ENCODE measurements at places on chromosomes 7 and 10.

- DNase-seq: no peak
Measured at GRCh38 chr7:134907000-134907399, 79.3 kb upstream of the AGBL3 start.

- DNase-seq: no peak
Measured at GRCh38 chr7:18894155-18894554, 223.3 kb downstream of the TWIST1 start.

DNA sequence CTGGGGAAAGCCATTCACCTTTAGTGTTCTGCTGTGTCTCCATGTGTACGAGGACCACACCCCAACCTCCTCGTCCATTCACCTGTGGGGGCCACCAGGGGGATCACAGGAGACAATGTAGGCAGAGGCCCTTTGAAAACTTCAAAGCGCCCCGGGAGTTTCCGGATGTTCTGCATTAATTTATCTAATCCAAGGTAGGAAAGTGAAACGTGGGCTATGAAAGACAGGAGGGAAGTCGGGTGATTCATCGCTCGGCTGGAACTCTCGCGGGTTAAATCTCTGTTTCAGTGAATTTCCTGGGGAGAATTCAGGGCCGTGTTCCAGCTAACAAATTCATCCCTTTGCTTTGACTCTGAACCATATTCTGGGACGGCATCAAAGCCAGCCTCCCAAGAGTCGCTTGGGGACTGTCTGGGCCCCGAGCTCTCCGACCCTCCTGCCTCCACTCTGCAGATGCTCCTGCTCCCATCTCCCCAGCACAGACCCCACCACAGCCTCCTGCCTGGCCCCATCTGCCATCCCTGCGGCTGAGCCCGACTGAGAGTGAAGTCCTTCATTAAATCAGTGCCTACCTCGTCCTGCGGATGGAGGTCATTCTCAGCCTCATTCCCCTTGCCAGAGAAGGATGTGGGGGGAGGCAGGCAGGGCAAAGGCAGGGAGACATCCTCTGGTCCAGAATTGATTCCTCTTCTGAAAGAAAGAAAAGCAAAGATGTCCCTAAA lies 114.1 kb upstream of the CARD11 start:
- no peak for DNase-seq

GRCh38 chr10:116045366-116046356 lies 227.3 kb downstream of the GFRA1 start:
- DNase-seq: no peak

DNA sequence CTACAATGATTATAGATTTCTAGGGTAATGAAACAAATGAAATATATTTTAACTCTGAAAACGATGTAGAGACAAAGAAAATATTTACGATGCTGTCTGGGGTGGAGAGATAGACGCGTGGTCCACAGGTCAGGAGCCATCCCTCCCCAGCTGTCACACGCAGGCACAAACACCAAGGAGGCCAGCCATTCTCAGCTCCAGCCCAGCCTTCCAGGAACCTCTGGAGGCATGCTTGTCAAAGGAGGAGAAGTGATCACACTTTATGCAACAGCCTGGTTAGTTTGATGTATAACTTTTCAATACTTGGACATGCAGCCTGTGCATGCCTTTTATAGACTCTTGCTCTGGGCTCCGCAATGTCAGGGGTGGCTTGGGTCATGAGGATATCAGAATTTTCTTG lies 391.5 kb upstream of the MGMT start:
- no peak for DNase-seq

DNA sequence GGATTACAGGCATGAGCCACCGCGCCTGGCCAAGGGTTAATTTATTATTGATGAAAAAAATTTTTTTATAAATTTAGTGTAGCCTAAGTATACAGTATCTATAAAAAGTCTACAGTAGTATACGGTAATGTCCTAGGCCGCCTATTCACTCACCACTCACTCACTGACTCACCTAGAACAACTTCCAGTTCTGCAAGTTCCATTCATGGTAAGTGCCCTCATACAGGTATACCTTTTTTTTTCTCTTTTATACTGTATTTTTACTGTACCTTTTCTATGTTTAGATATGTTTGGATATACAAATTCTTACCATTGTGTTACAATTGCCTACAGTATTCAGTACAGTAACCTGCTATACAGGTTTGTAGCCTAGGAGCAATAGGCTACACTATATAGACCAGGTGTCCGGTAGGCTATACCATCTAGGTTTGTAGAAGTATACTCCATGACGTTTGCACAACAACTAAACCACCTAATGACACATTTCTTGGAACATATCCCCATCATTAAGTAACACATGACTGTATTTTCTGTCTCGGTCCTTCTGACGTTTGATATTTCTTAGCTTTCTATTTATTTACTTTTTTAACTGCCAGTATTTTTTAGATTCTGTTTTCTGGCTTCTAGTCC lies 23.4 kb downstream of the IRF5 start:
- DNase-seq: no peak

- no peak for DNase-seq
Measured at GRCh38 chr10:95287281-95287680, 3.5 kb downstream of the PDLIM1 start.

DNA sequence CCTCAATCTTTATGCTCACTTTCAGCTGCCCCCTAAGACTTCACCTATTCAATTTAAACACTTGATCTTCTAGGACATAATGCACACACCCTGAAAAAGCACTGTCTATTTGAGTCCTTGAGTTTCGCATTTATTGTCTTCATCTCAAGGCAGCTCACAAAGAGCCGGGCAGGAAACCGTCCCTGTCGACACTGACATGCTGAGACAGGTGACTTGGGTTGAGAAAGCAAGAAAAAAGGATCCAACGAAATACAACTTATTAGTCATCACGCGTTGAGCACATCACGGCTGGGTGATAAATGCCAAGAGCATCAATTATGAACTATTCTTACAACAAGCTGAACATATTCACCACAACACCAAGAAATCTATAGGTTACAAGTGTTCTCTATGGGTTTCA lies 91.1 kb downstream of the CALN1 start:
- DNase-seq: no peak

DNA sequence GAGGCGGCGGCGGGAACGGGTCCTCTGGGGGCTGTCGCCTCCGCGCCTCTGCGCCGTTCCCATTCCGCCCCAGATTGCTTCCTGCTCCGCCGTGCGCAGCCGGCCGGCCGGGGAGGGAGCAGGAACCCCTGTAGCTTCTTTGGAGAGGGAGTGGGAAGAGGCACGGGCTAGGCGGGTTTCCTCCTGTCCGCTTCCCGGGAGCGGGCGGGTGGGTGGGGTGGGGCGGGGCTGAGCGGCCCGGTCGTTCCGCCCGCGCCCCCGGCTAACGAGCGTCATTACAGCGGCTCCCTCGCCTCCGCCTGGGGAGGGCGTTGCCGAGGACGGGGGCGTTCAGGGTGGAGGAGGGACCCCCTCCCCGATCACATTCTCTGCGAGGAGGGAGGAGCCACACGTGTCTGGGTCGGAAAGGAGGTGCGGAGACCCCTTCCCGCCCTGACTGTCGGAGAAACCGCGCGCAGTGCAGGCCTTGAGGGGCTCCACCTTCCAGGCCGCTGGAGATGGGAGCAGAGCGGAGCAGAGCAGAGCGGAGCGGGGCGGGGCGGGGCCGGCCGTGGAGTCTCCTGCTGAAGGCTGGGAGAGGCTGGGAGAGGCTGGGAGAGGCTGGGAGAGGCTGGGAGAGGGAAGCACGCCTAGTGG lies 39.7 kb downstream of the AGAP3 start:
- no peak for DNase-seq

- DNase-seq: no peak
Measured at GRCh38 chr10:22606164-22606614, 108.2 kb downstream of the PIP4K2A start.

GRCh38 chr10:95605163-95605562 lies 44.0 kb upstream of the SORBS1 start:
- DNase-seq: no peak

DNA sequence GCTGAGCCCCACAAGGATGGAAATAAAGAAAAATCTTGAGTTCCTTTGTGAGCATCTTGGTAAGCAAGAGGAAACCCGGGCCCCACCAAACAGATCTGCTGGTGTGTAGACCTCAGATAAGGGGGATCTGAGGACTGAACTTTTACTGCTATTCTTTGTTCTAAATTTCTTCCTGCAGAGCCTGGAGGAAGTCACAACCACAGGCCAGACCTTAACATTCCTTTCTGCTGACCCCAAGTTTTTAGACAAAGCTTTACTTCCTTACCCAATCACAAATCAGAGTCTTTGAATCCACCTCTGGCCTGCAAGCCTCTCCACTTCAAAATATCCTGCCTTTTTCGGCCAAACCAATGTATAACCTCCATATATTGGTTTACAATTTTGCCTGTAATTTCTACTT lies 352.6 kb upstream of the AUTS2 start:
- DNase-seq: no peak

- no peak for DNase-seq
Measured at GRCh38 chr7:106346678-106347217, 62.0 kb upstream of the NAMPT start.

DNA sequence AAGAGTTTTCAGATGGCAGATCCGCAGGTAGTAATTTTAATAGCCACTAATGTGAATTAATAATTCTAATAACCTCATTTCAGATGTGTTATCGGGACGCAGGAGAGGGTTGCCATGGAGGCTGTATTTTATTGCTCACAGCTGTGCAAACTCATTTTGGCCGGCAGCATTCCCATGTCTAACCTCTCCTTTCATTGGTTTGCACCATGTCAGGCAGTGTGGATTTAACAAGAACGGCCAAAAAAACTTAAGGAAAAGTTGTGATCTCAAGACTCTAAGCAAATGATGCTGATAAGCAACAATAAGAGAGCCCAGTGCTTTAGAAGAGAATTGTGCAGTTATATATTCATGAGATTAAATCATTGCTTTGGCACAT lies 88.7 kb upstream of the NRP1 start:
- DNase-seq: no peak

DNA sequence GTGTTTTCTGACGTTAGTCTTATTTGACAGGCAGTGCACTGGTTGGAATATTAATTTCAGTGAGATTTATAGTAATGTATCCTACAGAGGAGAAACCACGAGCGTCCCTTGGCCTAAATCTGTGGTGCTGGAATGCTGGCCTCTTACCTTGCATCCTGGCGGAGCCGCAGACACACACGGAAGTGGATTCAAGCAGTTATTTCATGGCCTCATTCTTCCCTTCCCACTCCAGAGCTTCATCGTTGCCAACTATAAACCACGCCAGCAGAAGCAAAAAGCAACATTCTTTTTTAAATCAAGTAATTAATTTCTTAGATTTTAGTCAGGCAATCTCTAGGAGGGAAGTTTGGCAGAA lies 13.1 kb downstream of the WIPI2 start:
- no peak for DNase-seq

GRCh38 chr10:125120053-125120710 lies 40.2 kb downstream of the CTBP2 start:
- no peak for DNase-seq

- no peak for DNase-seq
Measured at GRCh38 chr10:133061296-133062038, 26.3 kb upstream of the ADGRA1 start.

DNA sequence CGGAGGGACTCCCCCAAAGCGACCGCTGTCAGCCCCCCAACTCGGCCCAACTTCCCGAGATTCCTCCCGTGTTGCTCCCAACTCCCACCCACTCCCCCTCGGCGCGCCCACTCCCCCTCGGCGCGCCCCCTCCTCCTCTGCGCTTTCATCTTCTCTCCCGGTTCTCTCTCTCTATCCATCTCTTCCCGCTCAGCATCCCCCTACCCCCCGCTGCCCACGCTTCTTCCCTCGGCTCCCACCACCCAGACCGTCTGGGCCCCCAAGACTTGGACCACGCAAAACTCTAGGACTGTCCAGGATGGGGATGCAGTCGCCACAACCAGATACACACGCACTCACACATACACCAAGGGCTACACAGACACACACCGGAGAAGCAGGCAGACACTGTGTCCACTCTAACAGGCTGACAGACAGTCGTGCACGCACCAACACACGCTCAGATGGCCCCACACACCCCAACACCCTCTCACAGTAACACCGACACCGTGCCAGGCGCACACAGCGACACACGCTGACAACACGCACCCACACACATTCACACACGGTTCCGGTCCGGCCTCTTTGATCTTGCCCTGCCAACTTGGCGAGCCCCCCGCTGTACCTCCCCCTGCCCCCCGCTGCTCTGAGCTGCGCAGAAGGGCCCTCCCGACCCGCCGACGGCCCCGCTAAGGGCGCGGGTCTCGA lies 1.1 kb downstream of the GRID1 start:
- no peak for DNase-seq

- no peak for DNase-seq
Measured at GRCh38 chr10:46052791-46053375, 6.8 kb upstream of the MSMB start.

GRCh38 chr7:9181356-9181755 lies 747.9 kb downstream of the NXPH1 start:
- no peak for DNase-seq

DNA sequence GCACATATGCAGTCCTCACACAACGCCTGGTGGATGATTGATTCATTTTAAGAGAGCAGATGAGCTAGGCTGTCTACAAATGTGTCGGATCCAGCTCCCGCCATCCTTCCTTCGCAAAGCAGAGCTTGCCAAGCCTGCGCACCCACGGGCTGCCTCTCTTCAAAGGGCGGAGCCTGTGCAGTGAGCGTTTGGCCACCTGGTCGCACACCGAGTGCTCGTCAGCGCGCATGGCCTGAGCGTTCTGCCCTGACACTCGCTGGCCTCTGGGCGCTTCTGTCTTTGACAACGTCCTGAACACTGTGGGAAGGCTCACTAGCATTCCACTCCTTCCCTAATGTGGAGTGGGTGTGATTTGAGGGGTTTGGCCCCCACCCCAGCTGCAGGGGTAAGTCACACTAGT lies 47.1 kb upstream of the TMEM72 start:
- DNase-seq: no peak

DNA sequence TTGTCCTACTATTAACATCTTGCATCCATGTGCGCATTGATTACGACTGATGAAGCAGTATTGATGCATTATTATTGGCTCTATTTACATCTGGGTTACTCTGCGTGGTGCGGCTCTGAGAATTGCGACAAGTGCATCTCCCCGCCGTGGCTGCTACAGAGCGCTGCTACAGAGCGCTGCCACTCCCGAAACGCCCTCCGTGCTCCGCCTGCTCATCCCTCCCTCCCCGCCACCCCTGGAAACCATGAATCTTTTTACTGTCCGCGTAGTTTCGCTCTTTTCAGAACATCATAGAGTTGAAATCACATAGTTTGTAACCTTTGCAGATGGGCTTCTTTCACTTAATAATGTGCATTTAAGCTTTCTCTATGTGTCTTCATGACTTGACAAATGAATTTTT lies 74.1 kb downstream of the ADARB2 start:
- DNase-seq: no peak

DNA sequence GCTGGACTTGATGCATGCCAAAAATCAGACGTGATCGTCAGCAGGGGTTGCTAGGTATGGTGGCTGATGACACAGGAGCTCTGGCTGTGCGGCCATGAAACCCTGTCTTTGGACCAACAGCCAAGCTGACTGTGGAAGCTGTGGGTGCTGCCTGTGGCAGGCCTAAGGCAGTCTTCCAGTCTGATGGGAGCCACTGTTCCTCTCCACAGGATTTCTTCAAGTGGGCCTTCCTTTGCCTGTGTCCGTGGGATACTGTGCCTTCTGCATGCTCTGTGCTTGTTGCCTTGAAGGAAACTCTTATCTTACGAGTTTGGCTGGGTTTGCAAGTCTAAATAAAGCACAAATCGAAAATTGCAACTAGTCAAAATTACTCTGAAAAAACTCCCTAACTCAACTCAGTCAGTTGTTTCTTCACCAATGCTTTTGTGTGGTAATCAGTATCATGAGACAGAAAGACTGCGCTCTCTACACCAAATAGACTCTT lies 101.9 kb upstream of the PDLIM1 start:
- no peak for DNase-seq

Data from stimulated activated CD8-positive, alpha-beta memory T cell treated with anti-CD3 and anti-CD28 coated beads, Interleukin-2, amount 100 ng/mL, for 48 hours (primary cell).